Hematopoietic multipotent progenitor cell treated with erythropoietin and hydrocortisone succinate and interleukin-3 and kit ligand, for 15 days (in vitro differentiated cells): ENCODE measurements at places on chromosomes 3 and 15.

GRCh38 chr15:88467935-88468528 is 524 bp downstream of the MRPS11 start:
- peak; percentile 10 for DNase-seq

GRCh38 chr3:46349484-46350261 is 4.2 kb upstream of the CCR2 start:
- DNase-seq, result no peak

DNA sequence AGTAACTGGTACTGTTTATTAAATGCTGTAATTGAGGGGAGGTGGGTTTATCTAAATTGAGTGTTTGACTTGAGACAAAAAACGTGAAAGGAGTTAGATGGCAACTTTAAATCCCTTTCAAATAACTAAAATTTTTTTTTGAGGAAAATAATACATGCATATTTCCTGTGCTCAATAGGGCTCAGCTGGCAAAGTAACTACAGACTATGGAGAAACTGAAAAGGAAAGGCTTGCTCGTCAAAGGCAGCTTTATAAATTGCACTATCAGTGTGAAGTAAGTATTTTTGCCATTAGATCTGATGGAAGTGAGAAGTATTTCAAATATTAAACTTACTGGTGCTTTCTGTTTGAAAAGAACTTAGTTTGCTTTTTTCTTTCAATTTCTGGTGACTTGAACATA is 72.2 kb downstream of the DZIP3 start:
- DNase-seq, result no peak

DNA sequence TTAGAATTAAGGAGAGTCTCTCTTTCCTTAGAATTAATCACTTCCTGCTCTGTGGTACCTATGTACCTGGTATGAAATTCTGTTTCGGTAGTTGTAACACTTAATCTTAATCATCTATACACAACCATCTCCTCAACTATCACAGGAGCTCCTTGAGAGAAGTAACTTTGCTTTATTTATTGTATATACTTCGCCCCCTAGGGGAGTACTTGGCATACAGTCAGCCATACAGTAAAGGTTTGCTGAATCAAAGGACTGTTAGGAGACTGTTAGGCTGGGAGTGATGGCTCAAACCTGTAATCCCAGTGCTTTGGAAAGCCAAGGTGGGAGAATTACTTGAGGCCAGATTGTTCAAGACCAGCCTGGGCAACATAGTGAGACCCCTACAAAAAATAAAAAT is 44.7 kb downstream of the RORA start:
- DNase-seq, result no peak

DNA sequence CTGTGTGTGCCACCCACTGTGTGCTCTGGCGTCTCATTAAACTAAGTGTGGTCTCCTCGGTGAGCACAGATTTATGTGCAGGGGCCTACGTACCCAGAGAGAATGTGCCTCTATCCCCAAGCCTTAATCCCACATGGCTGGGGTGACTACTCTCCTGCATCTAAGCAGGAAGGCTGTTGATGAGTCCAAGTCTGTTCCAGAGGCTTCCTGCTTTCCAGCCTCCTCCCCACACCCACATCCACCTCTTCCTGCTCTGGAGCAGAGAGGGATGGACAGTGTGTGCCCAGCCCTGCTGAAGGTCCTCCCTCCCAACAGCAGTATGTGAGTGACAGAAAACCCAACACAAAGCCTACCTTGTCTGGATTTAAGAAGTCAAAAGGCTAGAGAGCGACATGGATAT is 38.8 kb upstream of the BCL2L10 start:
- no peak for DNase-seq
